ENCODE measurements at places on chromosomes 5 and 9. TPM values are rescaled to one million over a fixed set of nuclear protein-coding genes. Genes with fewer than 3 reads are reported as not detected.

Gene GPBP1
- 125 TPM for total RNA-seq

Gene KIF20A
- total RNA-seq = 12.8 TPM

Gene SLC36A2
- total RNA-seq = not detected

Gene OR13D1
- total RNA-seq = not detected

Gene HMMR
- 6.1 TPM for total RNA-seq

Gene FGD3
- total RNA-seq = 1.5 TPM

DNA sequence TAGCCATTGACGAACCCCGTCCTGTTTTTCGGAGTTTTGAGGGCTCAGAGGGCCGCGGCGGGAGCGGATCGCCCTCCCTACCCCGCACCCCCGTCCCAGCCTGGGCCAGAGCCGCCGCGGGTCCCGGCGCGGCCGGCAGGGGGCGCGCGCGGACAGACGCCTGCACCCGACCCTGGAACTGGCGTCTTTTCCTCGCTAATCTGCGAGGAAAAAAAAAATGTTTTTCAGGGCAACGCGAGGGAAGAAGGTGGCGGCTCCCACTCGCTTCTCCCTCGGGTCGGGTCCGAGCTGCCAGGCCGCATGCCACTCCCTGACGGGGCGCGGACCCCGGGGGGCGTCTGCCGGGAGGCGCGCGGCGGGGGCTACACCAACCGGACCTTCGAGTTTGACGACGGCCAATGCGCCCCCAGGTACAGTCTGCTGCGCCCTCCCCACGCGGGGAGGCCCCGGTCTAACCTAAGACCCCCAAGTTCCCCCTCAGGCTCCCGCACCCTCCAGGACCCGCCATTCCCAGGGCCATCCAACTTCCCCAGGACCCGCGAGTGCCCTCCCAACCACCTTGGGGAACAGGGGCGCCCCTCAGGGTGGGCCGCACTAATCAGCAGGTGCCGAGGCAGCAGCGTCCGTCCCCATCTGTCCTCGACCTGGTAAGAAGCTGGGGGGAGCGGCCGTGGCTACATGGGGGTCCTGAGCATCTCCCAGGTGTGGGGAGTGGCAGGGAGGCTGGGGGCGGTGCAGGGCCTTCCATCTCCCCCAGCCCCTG is at the start of gene KCNT1:
Gene KCNT1, plus strand, starts transcription at position 227 of the 763 bp plus-strand sequence. Its CDS starts 74 bp downstream, at position 301.
- peak; percentile 83 for DNase-seq

DNA sequence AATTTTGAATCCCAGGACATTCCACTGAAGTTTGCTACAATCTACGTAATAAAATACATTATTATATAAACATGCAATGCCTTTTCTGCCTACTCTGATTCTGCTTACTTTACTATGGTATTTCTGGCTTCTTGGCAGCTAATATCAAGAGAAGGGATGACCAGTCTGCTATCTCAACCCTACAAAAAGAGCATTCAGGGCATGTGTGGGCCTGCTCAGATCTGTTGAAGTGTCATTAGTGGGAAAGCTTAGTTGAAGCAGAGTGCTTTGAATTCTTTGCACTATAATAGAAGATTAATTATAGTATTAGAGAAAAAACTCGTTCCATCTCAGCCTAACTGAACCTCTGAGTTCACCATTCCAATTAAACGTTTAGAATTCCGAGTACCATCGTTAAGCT is 339.5 kb upstream of the ISL1 start:
- DNase-seq = no peak

DNA sequence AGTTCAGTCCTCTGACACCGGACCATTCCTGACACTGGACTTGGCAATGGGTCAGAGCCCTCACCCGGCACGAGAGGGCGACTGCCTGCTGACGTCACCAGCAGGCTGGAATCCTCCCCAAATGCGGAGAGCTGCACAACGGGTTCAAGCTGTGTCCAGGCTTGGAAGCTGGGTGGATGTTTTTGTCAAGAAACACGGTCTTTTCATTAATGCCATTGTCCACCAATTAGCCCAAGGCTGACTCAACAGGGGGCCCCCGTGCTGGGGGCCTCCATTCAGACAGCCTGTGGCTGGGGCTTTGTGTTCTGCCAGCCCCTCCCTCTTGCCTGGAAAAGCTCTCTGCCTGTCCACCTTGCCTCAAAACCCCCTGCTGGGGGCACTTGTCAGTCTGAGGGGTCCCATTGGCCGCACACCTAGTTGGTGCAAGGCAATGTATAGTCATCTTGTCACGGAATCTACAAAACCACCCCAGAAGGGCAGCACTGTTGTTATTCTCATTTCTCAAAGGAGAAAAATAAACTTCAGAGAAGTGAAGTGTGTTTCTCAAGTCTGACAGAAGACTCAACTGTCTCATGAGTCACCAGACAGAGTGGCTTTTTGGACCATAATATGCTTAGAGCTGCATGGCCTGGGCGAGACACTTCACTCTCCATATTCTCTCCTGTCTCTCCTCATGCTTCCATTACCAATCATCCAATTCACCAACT is 24.6 kb downstream of the NDUFA8 start:
- DNase-seq = no peak

DNA sequence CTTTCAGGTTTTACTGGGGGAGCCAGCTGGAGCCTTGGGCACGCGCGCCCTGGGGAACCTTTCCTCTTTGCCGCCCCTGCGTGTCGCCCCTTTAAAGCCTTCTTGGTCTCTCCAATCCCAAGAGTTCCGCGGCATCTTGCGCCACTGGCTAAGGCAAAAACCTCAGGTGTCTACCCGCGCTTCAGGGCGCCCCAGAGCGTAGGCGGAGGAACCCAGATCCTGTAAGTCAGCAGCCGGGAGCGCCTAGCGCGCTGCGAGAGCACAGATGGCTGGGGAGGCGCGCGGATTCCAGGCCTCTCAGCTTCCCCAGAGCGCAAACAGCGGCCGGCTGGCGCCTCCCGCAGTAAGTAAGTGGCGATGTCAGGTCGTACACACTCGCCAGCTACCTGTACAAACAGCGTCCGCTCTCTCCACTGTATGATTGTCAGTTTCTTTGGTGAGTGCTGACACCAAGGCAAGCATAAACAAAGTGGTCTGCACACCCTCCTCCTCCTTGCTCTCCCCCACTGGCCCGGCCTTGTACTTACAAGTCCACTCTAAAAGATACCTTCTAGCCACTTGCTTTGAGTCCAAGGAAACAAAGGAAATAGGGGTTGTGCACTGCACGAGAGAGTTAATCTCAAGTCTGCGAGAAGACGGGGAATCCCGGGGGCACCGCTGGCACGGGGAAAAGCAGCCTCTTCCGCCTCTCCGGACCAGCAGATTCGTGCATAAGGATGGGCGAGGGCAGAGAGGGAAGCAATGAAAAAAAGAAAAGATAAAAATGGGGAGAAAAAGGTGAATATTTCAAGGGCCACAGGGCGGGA is 2.9 kb downstream of the HTR1A start:
- peak; percentile 71 for DNase-seq

GRCh38 chr9:136008693-136008997 is 47.5 kb upstream of the UBAC1 start:
- DNase-seq = no peak

DNA sequence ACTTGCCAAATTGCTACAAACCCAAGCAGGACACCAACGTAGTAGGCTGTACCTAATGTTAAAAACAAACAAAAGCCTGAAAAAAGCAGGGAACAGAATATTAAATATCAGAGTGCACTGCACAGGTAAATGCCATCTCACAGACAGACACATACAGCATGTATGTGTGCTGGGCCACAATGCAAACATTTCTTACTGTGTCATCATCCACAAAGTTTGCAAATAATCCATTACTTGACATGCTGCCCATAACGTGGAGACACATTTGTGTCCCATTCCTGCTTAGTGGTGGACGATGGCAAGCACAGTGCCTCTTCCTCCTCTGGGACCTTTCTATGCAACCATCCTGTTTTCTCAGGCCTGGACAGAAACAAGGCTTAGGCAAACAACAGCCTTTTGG is 44.7 kb downstream of the GOLM1 start:
- DNase-seq = no peak

GRCh38 chr9:107044872-107045271 is 181.9 kb downstream of the ZNF462 start:
- DNase-seq = no peak

GRCh38 chr5:2306711-2307110 is 424.0 kb upstream of the IRX4 start:
- no peak for DNase-seq

- DNase-seq = peak; percentile 93
These were observed 3.2 kb downstream of the PAPPA start for GRCh38 chr9:116156621-116157314.

DNA sequence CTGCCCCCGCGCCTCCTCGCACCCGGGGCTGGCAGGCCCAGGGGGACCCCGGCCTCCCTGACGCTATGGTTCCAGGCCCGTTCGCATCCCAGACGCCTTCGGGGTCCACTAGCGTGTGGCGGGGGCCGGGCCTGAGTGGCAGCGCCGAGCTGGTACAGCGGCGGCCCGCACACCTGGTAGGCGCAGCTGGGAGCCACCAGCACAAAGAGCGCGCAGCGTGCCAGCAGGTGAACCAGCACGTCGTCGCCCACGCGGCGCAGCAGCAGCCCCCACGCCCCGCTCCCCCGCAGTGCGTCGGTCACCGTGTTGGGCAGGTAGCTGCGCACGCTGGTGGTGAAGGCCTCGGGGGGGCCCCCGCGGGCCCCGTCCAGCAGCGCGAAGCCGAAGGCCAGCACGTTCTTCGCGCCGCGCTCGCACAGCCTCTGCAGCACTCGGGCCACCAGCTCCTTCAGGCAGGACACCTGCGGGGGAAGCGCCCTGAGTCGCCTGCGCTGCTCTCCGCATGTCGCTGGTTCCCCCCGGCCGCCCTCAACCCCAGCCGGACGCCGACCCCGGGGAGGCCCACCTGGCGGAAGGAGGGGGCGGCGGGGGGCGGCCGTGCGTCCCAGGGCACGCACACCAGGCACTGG is 548 bp downstream of the TERT start:
- no peak for DNase-seq

- DNase-seq = no peak
These were observed 1.7 kb upstream of the COL15A1 start for GRCh38 chr9:98941946-98942523.

GRCh38 chr5:173659423-173659822 is 43.0 kb upstream of the BOD1 start:
- no peak for DNase-seq

- DNase-seq = peak; percentile 65
These were observed 402.8 kb downstream of the CDK5RAP2 start for GRCh38 chr9:120177121-120177520.

DNA sequence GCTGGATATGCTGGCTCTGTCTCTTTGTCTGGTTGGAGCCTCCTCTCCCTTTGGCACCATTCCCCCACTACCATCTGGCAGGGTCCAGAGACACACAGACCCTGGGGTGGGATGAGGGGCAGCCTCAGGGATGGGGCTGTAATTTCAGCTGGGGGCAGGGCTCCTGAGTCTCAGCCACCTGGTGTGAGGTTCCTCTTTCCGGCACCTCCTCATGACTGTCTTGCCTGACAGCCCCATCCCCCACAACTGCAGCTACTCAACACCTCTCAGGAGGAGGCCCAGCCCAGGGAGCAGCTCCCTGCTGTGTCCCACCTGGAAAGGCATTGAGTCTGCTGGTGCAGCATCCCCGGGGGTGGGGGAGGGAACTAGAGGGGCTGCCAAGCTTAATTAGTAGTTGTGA is 11.7 kb upstream of the RPS14 start:
- no peak for DNase-seq

GRCh38 chr5:133741818-133742355 is 129.5 kb upstream of the FSTL4 start:
- no peak for DNase-seq

DNA sequence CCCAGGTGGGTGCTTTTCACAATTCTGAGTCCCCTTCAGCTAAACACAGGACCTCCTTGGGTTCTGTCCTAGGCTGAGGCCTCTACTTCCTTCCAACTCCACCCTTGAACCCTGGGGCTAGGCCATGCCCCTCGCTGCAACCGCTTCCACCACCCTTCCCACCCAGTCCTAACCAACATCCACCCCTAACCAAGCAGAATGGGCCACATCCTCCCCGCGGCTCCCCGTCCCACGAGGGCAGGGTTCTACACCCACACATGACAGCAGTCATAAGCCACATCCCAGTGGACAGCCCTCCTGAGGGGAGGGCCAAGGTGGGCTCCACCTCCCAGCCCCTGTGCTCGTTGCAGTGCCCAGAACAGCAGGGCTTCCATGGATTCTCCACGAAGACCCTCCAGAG is 65.8 kb downstream of the SHB start:
- DNase-seq = no peak
